8988T (cell line): ENCODE measurements at places on chromosomes 6 and 20.

GRCh38 chr6:69973763-69974162 is 107.4 kb downstream of the COL19A1 start:
- DNase-seq, result no peak

GRCh38 chr6:100235631-100236030 is 229.1 kb downstream of the SIM1 start:
- DNase-seq, result no peak

DNA sequence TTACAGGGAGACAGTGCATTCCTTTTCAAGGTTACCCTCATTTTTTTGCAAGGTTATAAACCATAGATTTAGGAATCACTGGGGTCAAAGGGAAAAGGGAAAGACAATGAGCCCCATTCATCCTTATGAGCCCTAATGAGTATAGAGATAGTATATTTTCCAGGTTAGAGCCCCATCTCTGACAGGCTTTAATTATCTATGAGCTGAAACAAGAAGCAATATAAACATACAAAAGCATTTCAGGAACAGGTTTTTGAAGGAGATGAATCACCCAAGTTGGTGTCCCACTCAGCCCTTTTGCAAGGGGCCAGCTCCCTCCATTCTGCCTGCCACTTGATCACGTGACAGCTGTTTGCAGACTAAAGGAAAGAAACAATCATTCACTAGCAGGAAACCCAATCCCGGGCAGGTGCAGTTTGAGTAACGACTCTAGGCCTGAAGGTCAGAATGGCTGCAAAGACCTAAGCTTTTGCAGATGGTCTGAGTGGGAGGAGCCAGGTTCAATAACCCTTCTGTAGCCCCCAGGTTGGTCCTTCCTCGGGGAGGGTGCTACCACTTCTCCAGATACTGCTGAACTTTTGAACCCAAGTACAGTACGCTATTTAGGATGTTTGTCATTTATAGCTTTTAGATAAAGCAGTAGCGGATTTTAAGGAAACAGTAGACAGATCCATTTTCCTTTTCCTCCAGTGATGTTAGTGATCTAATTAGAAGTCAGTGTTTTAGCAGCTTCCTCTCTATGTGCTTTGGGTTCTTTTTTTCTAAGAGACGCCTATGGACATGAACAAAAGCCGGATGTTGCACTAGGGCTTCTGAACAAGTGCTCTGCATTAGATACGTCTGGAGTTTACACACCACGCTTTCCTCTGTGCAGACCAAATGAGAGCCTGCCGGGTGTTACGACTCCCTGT is 253.2 kb downstream of the SOX4 start:
- no peak for DNase-seq

GRCh38 chr20:14064333-14064732 is 69.0 kb downstream of the MACROD2 start:
- no peak for DNase-seq

GRCh38 chr6:93394471-93394870 is 24.9 kb downstream of the EPHA7 start:
- no peak for DNase-seq

GRCh38 chr6:110093981-110094380 is 85.5 kb downstream of the WASF1 start:
- DNase-seq, result no peak

DNA sequence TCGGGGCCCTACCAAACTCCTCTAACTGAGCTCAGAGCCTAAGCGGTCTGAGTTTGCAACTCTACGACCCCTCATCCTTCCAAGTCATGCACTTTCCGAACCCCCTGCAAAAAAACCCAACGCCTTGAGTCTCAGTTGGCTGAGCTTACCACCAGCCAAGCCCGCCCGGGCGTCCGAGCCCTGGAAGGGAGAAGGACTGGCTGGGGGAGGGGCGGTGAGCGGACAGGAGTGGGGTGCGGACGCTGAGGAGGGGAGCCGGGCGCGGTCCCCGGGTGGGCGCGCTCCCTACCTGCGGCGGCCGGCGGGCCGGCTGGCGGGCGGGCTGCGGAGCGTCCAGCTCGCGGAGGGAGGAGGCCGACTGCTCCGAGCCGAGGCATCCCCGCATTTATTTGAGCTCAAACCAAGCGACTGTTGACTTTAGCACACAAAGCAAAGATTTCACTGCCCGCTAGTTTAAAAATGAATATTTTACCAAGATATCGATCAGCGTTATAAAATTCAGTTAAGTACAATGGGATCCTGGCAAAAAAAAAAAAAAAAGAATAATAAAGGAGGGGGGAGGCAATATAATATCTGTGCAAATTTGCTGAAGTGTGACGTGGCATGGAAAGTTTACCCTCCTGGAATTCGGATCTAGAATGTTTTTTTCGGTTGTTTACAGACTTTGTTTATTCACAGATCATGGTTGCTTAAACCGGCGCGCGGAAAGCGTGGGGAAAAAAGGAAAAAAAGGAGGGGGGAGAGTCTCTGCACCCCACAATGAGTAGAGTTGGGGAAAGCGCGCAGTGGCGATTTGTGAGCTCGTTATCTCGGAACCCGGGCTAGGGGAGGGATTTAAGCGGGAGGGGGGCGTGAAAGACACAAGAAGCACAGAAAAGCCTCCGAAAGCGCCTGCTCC is 5.9 kb downstream of the FOXA2 start:
- no peak for DNase-seq

DNA sequence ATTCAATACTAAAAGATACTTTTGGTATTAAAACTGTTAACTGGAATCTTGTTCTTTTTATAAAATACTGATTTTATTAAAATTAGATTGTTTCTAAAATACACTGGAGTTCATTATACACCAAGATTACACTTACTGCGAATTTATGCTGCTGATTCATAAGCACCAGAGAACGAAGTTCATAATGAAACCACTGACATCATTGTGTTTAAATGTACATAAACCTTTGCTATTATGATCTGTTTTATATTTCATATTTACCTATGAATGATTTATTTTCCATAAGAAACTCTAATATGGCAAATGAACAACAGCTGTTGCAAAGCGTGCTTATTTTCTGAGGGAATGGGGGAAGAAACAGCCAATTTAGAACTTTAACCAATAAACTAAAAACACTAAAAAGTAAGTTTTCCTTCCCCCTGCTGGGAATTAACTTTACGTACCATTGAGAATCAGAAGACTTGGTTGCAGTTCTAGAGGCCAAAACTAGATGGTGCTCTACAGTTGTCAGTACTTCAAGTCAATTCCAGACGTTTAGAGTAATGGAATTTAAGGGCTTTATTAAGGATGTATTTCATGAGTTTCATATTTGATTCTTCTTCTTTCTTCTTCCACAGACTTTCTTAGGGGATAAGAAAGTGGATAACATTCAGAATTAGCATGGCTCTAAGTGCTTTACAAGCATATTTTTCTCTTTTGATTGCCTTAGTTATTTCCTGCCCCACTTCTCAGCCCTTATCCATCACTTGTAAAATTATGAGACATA is 30.8 kb upstream of the COL19A1 start:
- no peak for DNase-seq

DNA sequence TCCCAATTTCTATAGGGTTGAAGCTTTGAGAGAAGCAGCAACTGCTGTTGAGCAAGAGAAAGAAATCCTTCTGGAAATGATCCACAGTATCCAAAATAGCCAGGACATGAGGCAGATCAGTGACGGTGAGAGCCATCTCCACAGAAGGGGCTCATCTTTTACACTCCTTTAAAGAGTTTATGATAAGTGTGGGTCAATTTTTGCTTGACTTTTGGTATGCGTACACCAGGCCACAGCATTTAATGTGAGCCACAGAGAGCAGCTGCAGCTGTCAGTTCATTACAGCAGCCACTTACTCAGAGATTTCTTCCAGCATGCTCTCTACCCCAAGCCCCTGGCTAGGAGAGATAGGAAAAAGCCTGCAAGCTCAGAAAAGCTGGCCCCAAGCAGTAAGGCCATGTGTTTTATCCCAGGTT is 9.9 kb downstream of the BAG2 start:
- DNase-seq, result no peak

DNA sequence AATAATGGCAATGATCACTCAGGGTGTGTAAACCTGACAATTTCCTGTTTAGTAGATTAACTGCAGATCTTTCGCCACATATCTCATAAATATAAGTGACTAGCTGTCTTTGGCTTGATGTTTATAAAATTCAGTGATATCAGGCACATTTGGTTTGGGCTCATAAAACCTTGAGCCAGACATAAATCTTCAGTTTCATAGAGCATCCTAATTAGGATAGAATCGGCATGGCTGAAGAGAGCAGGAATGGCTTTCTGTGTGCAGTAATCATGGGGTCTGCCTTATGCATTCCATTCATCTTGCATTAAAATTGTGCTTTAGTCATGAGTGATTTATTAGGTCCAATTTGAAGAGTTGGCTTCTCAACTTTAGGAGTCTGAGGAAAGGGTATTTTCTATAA is 27.2 kb downstream of the AIG1 start:
- no peak for DNase-seq

DNA sequence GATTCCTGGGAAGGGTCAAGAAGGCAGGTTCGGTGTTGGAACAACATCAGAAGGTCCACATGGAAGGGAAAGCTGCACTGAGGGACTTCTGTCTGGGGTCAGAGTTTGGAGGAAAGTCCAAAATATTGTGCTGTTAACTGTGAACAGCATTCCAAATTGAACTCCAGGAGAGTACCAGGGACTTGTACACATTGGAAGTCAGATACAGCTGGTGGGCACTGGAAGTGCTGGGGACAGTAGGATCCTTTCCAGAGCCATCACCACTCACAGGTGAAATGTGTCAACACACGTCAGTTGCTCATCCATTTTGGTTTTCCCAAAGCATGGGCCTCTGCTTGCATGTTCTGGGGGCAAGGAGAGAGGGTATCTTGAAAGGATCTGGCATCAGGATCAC is 18.6 kb downstream of the FOXO3 start:
- no peak for DNase-seq

DNA sequence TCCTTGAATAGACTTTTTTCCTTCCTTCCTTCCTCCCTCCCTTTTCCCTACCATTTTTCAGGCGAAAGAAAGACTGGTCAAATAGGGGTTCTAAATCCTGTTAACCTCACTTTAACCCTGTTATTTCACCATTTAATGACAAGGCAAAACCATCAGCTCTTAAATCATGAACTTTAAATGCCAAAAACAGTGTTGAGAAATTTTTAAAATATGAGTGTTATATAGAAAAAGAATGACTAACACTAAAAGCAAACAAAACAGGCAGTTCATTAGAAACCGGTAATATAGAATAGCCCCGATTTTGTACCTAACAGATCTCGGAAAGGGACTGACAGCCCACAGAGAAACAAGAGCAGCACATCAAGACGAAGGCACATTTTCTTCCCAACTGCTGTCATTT is 57.4 kb upstream of the CEP85L start:
- no peak for DNase-seq

DNA sequence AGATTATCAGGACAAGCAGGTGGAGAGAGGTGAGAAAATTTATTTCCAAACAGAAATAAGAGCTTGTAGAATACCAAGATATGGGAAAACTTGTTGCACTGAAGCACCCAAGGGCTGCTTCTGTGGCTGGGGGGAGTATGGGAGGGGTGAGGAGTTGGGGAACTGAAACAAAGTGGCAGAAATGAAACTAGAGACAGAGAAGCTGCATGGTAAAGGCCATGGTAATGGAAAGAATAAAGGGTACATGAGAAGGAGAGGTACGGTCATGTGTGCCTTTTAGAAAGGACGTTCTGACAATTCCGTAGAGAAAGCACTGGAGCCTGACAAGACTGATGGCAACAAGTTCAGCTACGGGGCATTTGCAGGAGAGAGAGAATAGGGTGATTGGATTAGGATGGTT is 51.6 kb upstream of the RIN2 start:
- DNase-seq, result no peak

DNA sequence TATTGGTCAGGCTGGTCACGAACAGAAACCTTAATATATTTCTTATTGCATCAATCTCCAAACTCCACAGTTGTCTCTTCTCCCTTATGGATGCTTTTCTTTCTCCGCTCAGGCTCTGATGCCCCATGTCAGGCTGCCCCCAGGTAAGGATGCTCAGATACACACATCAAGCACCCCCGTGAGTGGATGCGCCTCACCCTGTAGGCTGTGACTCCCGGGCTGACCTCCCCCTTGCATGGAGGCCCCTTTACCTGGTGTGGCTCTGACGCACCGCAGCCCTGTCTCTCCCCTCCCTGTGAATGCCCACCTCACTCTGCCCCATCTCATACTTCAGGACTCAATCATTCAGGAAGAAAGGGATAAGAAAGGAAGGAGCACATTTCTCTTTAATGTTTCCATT is 19.1 kb upstream of the RANBP9 start:
- DNase-seq, result no peak

GRCh38 chr20:3334156-3334943 is 73.1 kb downstream of the DNAAF9 start:
- no peak for DNase-seq

DNA sequence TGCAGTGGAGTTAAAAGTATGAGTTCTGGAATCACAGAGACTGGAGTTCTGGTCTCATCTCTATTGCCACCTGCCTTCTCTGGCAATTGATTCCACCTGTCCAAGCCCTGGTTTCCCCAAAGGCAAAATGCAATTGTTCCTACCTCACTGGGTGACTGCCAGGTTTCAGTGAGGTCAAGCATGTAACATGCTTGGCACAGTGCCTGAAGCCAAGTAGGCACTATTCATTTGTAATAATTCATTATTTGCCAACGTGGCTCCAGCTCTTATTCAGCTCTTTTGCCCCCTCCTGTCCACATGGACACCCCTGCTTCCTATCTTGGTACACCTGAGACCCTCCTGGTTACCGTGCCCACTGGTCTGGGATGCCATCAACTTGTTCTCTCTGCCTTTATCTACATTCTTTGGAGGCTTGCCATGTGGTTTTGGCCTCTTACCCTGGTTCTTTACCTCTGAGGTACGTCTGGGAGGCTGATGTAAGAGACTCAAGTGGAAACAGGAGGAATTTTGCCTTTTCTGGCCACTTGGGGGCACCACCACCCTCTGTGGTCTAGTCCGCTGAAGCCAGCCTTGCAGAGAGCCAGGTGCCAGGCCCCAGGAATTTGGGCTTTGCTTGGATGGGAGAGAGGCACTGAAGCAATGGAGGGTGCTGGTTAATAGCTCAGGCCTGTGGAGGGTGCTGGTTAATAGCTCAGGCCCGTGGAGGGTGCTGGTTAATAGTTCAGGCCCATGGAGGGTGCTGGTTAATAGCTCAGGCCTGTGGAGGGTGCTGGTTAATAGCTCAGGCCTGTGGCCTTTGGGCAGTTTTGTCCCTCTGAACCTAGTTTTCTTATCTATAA is 1.7 kb downstream of the KCNK15 start:
- peak; percentile 93 for DNase-seq

DNA sequence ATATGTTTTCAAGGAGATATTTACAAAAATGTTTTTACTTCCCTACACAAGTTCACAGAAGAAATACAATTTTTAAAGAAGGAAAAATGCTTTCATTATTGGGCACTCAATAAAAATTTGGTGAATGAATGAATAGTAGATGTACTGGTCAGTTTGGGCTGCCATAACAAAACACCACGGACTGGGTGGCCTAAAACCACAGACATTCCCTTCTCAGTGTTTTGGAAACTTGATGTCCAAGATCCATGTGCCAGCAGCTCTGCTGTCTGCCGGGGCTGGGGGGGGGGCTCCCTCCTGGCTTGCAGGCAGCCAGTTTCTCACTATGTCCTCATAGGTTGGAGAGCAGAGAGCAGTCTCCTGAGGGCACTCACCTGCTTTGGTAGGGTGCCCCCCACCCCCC is 62.0 kb downstream of the FAM120B start:
- DNase-seq, result no peak
